NCI-H446 (cell line): ENCODE measurements at places on chromosomes 6 and 20.

DNA sequence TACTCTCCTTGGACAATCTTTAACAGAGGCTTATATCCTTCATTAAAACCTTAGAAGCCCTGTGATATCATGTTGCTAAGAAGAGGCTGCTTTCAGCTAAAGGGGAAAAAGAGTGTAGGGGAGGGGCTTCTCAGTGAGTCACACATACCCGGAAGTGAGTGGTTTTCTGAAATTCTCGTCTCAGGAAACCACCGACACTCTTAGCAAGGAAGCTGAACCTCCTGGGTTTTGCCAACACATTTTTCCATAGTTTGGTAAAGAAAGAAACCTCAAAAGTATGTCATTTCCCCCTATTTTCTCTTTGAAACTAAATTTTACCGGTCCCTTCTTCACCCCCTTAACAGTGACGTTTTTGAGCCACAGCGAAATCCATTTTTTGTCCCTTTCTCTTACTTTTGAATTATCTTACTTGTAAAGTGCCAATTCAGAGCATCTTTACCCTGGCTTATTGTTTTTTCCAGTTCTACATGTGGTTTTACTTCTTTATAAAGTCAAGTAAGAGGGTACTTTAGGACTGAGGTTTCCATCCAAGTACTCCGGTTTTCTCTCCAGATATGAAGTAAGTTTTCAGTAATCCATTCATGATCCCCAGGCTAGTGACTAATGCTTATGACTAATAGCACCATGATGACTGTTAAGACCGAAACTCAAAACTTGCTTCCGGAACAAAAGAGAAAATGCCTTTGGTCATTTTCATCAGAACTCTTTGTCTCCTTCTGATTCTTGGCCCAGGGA, 219.3 kb downstream of the ARHGAP18 start:
- DNase-seq: no peak

DNA sequence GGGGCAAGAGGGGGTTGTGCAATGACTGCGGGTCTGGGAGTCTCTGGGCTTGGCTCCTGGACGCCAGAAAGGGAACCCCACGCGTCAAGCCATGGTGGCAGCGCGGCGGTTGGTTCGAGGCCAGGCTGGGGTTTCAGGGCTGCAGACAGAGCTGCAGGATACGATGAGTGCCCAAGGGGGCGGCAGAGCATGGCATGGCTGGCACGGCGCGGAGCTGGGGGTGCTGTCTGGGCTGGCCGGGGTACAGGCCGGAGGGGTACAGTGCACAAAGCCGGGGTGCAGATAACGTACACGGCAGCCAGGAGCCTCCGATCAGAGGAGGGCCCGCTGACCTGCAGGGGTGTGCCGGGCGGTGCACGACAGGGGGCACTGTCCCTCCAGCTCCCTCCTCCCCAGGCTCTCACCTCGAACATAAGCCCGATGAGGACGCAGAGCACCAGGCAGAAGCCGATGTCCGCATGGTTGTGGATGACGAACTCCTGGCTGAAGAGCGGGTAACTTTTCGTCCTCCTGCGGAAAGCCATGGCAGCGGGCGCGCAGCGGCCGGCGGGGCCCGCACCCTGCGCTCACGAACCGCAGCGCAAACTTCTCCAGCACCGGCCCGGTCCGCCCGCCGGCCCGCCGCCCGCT, 353 bp downstream of the TRAM2 start:
- DNase-seq: peak; percentile 57

DNA sequence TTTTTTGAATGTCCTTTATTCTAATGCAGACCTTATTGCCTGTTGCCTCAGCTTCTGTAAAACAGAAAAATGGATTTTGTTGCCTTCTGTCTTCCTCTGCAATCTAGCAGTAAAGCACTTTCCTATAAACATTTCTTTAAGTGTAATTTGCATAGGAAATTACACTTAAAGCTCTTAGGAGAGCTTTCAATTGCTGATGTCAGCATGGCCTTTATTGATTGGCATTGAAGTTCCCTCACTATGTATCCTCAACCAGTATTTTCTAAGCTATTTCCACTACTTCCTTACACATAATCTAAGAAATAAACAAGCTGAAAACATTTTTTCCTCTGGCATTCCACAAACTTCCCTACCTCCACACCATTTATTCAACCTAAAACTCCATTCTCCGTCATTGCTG, 22.3 kb downstream of the ADGRG6 start:
- no peak for DNase-seq

DNA sequence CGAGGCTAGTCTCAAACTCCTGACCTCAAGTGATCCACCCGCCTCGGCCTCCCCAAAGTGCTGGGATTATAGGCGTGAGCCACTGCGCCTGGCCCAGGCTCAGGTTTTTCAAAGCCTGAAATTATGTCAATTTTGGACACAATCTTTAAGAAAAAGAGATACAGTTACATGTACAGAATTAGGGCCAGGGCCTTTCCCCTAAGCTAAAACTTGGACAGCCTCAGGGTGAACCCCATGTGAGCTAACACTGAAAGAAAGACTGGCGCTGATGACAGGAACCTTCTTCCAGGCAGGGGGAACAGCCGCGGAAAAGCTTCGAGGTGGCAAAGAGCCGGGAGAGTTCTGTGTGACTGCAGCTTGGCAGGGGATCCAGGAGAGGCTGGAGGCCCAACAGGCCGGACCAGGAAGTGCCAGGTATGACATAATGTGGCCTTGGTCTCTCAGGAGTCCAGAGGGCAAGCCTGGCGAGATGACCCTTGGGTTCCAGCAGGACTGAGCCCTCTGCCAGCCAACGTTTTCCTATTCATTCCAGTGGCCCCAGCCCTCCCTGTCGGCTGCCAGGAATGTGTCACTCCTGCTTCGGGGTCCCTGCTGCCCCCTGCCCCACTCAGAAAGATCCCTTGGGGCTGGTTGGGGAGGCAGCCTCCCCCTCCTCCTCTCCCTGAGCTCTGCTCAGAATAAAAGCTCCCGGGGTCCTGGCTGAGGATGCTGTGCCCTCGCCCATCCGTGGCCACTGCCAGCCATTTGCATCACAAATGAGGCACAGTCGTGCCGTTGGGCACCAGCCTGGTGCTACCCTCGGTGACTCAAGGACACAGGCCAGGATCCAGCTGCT, 37.3 kb downstream of the RBM38 start:
- DNase-seq: no peak

GRCh38 chr20:12750221-12750620, 258.6 kb upstream of the SPTLC3 start:
- no peak for DNase-seq

GRCh38 chr6:2890976-2891767, 11.9 kb downstream of the SERPINB9 start:
- no peak for DNase-seq

GRCh38 chr6:95846652-95847051, 169.1 kb upstream of the FUT9 start:
- no peak for DNase-seq

DNA sequence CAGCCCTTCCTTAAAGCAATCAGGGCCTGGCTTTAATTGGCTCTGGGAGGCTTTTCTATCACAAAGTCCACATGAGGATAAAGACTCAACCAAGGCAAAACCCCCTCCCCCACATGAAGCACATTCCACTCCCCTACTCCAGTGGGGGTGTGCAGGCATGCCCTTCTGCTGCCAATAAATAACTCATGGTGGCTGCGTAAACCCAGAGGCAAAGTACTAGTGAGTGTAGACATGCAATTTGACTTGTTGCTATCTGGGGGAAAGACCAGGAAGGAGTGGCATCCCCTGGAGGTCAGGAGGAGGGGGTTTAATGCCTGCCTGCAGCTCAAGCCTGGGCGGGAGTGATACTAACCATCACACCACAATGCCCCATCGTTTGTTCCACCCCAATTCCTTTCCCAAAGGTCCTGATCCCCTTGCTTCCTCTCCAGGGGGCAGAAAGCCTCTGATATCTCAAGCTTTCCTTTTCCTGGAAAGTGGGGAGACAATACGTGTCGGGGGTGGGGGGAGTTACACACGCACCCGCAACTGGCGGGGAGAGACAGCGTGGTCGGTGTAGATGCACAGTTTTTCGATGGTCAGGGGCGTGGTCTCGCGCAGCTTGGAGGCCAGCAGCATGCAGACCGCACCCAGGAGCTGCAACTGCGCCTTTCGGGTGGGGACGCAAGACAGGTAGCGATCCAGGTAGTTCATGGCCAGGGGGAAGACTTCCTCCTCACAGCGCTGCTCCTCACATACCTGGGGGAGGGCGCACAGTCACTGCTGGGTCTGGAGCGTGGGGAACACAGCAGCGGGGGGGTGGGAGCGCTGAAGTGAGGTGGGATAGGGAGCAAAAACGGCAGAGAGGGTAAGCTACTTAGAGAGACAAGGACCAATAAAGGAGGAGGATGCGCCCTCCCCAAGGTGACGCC, 1.5 kb downstream of the CCND3 start:
- DNase-seq: no peak

GRCh38 chr6:124535746-124536145, 426.5 kb upstream of the RNF217 start:
- no peak for DNase-seq

DNA sequence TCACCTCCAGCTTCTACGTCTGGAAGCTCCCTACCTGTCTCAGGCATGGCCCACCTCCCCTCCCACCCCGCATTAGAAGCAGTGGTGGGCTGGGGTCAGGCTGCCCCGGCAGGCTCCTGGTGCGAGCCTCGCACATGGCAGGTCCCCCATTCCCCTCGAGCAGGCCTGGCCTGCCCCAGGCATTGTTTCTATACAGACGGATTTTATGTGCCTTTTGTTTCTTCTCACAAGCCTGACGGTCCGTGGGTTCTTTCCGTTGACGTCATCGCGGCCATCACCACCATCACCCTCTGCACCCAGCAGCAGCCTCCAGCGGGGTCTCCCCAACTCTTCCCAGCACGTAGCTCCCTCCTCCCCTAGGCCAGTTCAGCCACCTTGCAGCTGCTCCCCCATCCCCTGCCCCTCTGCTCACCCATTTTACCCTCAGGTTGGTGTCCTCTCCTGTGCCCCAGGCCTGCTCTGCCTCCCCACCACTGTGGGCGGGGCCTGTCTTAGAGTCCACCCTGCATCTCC, 4.6 kb downstream of the CST7 start:
- DNase-seq: no peak

DNA sequence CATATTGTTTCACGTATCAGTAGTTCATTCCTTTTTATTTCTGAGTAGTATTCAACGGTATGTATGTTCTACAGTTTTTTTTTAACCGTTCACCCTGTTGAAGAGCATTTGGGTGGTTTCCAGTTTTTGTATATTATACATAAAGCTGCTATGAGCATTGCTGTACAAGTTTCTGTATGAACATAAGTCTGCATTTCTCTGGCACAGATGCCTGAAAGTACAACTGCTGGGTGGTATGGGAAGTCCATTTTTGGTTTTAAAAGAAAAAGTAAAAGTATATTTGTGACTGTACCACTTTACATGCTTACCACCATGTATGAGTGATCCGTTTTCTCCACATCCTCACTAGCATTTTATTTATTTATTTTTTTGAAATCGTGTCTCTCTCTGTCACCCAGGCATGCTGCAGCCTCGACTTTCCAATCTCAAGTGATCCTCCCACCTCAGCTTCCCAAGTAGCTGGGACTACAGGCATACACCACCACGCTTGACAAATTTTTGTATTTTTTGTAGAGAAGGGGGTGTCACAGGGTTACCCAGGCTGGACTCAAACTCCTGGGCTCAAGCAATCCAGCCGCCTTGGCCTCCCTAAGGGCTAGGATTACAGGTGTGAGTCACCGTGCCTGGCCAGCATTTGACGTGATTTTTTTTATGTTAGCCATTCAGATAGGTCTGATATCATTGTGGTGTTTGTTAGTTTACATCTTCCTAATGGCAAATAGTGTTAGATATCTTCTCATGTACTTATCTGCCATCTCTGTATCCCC, 11.0 kb upstream of the SIM1 start:
- no peak for DNase-seq

DNA sequence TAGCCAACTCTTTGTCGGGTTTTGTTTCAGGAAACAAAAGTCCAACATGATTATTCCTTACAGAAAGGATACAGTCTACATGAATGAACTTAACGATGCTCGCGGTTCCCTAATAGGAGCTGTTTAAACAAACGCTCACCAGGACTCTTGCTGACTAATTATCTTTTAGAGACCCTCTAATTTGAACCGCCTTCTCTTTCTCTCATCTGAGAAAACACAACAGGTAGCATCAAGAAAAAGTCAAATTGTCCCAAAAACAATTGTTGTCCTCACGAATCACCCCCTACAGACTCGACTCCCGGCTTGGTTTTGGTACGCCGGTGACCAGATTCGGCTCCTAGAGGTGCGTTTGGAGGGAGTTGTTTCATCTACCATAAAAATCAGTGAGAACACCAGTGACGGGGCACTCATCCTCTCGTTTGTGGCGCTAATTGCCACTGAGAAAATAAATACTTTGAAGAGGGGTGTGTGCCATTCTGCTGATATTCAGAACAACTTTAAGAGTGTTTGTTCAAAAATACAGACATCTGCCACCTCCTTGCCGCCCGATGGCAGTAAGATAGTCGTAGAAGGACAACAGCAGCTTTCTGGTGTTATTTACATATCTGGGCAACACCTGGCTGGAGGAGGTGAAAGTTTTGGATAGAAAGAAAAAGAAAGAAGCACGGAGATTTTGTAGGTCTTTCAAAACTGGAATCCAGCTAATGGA, 1.1 kb upstream of the SIM1 start:
- no peak for DNase-seq

GRCh38 chr20:199996-200395, 10.5 kb upstream of the DEFB128 start:
- no peak for DNase-seq

- DNase-seq: no peak
These were observed 3.7 kb upstream of the NEDD9 start for GRCh38 chr6:11236076-11236750.

DNA sequence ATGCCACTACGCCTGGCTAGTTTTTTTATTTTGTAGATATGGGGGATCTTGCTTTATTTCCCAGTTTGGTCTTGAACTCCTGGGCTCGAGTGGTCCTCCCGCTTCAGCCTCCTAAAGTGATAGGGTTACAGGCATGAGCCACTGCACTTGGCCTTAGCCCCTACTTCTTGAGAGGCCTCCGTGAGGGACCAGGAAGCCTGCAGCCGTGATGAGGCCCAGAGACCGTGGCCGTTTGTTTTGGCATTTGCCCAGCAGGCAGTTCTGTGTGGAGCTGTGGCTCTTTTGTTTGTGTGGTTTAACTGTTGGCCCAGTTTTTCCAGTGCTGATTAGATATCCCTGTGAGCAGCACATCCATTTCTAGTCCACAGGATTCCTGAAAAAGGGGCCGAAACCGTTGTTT, 39.8 kb downstream of the SRSF3 start:
- DNase-seq: peak; percentile 58

GRCh38 chr6:80872951-80873308, 766.5 kb downstream of the BCKDHB start:
- DNase-seq: no peak

- DNase-seq: no peak
These were observed 366.5 kb downstream of the QKI start for GRCh38 chr6:163780994-163781393.
